Neuronal stem cell (in vitro differentiated cells): ENCODE measurements at places on chromosomes 4 and X.

- no peak for DNase-seq
Measured at GRCh38 chr4:31290836-31291235, 570.7 kb downstream of the PCDH7 start.

GRCh38 chr4:80447493-80447892 is 112.0 kb downstream of the CFAP299 start:
- no peak for DNase-seq

DNA sequence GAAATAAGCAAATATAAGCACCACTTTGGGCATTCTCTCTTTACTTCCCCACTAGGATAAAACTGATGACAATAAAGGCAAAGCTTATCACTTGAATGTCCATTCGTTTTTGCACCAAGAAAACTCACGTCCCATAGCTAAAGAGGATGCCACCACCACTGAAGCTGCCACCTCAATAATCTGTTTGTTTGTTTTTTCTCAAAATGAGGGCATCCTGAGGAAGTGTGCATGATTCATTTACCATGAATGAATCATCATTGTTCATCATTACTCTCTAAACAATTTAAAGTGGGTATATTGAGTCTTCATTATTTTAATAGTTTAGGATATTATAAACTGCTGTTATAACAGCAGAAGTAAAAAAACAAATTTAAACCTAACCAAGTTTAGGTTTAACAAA is 168.2 kb downstream of the DCTD start:
- DNase-seq, result no peak

GRCh38 chr4:147118528-147118927 is 172.9 kb upstream of the TTC29 start:
- DNase-seq, result no peak

DNA sequence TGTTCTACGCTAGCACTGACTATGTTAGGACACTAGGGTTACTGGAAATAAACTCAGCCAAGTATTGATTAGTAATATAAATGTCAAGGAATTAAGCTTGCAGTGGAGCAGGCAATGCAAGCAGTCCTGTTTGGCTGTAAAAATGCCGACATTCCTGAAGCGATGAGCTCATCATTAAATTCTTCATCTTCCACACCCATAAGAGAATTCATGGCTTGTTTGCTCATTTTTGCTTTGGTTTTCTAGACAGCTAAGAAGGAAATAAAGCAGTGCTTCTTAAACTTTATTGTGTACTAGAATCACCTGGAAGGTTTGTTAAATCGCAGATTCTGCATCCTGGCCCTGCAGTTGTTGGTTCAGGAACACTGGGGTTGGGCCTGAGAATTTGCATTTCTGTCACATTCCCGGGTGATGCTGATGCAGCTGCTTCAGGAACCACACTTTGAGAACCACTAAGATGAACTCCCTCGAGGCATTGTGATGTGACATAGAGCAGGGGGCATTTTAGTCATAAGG is 17.8 kb downstream of the ANXA3 start:
- no peak for DNase-seq
